ENCODE measurements at places on chromosomes 1 and 21.

- peak; percentile 5 for DNase-seq
These were observed at the start of gene NTNG1 for GRCh38 chr1:107140703-107141490. TSS of gene NTNG1 (plus strand) at chr1:107141039.

GRCh38 chr1:25623731-25624130, 7.1 kb downstream of the MAN1C1 start:
- DNase-seq, result no peak

- DNase-seq, result no peak
These were observed 15.1 kb upstream of the FOXJ3 start for GRCh38 chr1:42350086-42350485.

- DNase-seq, result no peak
These were observed 37.1 kb downstream of the EIF2B3 start for GRCh38 chr1:44949286-44949685.

- no peak for DNase-seq
These were observed 52.7 kb downstream of the SCCPDH start for GRCh38 chr1:246776923-246777322.

Measured in KBM-7 (cell line).